ENCODE measurements at places on chromosomes 5 and 9. TPM values are rescaled to one million over a fixed set of nuclear protein-coding genes. Genes with fewer than 3 reads are reported as not detected.

NKD2 gene
- total RNA-seq = 12.3 TPM

CCL27 gene
- 0.95 TPM for total RNA-seq

DNA sequence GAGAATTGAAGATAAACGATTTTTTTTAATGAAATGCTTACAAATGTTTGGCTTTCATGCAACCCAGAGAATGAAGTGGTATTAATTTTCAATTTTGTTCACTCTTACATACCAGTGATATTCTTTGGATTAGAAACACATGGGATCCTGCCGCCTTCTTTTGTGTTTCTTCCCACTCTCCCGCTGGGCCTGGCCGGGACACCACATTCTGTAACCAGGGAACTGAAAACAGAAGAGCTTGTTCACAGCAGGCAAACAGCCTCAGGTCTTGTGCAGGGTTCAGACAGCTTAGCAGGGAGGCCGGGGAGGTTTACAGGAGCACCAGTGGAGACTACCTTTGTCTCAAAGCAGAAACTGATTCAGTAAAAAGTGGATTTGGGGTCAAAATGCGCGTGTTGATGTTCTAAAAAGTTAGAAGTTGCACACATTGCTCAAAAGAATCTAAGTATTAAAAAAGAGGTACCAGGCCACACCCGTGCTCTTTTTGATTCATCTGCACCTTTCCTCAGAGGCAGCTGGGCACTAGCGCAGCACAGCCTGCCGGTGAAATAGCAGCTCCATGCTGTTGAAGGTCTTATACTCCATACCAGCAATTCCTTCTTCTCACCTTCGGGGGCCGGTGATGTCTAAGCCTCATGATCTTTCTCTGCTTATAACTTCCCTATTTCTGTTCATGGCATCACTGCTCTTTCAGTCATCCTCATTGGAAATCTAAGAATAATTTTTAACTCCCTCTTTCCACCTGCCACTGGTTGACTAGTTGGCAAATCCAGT is 67.1 kb downstream of the GRAMD2B start:
- DNase-seq = no peak

DNA sequence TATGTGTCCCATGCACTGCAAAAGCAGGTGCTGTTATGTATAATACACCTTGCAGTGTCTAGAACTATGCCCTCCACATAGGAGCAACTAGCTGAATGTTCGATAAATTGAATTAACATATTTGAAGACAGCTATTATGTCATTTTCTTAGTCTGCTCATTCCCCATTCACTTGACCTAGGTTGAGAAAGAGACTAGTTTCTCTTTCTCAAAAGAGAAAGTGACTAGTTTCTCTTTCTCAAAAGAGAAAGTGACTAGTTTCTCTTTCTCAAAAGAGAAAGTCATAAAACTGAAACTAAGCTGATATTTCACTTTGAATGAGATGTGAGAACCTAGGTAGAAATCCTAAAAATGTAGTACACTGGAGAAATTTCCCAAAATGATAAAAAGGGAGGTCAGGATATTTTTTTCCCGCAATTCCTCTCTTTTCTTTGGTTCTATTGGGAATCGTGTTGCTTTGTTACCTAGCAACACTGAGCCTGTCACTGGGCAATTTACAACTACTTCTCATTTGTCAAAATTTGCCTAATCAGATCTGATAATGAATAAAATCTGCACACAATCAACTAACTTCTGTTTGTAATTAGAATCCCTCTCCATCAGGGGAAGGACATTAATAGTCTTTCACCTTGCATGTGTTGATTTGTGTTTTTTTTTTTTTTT is 132.0 kb upstream of the GRIA1 start:
- no peak for DNase-seq

DNA sequence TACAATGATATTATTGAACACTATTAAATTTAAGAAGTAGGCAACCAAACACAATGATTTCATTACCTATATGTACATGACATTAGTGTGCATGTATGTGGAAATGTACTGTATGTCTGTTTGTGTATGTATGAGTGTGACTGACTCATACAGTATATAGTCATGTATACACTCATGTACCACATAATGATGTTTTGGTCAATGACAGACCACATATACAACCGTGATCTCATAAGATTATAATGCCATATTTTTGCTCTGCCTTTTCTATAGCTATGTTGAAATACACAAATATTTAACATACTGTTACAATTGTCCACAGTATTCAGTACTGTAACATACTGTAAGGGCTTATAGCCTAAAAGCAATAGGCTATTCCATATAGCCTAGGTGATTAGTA is 19.7 kb downstream of the SVEP1 start:
- DNase-seq = no peak

DNA sequence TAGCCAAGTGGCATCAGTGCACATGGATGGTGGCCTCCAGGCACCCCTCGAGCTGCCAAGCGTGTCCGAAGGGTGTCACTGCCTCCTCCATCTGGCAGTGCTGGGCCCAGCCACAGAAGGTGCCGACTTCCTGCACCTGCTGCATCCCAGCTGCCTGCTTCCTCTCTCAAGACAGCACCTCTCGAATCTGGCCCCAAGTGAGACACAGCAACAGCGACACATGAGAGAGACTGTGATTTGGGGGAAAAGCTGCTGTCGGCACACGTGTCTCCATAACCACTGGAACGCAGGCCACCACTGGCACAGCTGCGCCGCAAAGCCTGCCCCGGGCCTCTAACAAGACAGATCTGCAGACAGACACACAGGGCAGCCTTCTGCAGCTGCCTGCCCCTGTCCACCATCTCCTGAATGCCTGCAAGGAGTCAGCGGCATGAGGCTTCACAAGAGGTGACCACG is 8.8 kb downstream of the CLPTM1L start:
- no peak for DNase-seq

DNA sequence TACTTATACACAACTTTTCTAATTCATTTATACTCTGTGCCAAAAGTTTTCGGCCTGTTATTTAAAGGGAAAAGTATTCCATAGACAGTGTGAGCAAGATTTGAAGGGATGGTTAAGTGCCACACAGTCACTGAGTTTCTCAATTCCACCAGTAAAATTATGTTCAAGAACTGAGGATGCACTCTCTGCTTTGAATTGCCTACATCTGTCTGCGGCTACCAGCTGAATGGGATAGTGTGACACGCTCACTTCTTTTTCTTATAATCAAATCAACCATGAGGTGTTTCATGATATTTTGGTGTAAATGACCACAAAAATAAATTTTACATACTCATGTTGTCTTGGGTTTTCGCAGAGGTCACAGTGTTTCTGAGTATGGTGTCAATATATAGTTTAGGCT is 218.4 kb upstream of the TMEM161B start:
- DNase-seq = no peak

Measured in Panc1 (cell line).